ENCODE measurements at places on chromosomes 1 and 21.

DNA sequence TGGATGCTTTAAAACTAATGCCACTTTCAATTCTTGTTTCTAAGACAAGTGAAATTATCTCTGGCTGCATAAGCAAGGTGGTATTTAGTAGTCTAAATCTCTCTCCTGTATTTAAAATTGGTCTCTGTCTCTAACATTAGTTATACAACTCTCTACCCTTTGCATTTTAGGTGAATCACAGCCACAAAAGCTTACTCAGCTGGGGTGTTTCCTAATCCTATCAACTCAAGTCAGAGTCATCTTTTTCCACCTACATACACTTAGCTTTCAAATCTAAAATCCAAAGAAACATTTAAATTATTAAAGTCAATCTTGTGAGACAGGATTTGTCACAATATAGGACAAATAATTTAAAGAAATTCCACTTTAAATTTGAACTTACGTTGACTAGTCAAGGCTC lies 255.1 kb upstream of the CXADR start:
- no peak for DNase-seq

- DNase-seq, result peak; percentile 76
Observed at GRCh38 chr1:157156058-157156541, 17.9 kb upstream of the ETV3 start.

DNA sequence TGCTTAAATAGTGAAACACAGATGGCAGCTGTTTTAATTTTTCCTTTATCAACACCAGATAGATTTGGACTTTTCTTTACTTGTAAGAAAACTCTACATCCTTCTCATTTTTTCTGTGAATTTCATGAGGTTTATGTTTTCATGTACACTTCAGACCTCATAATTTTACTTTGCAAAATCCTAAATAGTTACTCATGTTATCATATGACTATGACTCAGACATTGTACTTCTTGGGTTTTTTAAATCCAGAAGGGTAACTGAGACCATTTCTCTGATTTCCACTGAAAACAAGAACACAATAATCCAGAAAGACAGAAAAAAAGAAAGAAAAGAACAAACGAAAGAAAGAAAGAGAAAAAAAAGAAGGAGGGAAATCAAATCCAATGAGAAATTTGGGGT lies 1021.6 kb downstream of the NCAM2 start:
- DNase-seq, result no peak

DNA sequence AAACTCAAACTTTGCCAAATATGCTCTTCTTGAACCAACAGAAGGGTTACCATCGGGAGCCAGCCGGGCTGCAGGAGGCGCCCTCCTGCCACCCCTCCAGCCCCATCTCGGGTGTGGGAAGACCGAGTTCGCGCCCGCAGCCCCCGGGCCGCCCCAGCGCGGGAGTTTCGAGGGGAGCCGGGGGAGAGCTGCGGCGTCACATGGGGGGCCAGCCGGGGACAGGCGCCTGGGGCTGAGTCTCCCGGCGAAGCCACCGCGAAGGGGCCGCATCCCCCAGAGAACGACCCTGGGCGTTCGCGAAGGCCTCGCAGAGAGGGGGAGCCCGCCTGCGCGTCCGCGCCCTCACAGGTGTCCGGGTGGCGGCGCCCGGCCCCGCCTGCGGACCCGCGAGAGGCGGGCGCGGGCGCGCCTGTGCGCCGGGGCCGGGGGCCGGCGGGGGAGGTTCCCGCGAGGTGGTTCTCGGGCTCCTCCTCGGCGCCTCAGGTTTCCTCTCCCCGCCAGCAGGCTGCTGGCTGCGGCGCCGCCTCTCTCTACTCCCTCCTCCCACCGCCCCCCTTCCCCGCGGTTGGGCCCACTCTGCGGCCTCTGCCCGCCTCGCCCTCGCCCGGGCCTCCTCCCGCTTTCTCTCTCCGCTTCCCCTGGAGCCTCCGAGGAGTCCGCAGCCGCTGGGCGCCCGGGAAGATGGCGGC lies at the start of gene RAVER2:
Gene RAVER2 (plus strand): TSS at position 584 of the 689 bp plus-strand sequence. CDS start 98 bp downstream, at position 682.
- peak; percentile 87 for DNase-seq

GRCh38 chr1:185816460-185816859 lies 82.3 kb downstream of the HMCN1 start:
- no peak for DNase-seq

GRCh38 chr1:208269338-208269666 lies 25.1 kb upstream of the PLXNA2 start:
- no peak for DNase-seq

DNA sequence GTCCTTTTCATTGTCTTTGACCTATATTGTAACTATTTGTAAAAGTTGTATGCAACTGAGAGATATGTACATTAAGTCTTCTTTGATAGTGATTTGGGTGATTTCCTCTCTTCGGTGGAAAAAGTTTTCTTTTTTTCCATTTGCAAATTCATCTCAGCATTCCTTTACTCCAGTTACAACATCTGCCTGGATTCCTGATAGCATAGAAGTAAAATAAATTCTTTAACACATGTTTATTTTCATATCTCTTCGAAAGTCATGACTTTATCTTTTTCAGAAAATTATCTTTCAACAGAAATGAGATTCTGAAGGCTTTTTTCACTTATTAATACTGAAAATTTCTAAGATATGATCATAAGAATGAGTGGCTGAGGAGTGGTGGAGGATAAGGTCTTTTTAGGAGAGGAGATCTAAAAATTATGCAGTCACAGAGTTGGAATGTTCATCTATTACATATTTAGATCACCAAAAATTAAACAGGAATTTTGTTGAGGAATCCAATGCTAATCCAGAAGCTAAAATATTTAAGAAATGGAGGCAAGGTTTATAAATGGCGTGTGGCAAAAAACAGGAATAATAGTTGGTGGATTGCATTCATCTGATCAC lies 400.5 kb downstream of the KCNT2 start:
- no peak for DNase-seq

- no peak for DNase-seq
Observed at GRCh38 chr21:37101384-37101783, 28.3 kb downstream of the TTC3 start.

DNA sequence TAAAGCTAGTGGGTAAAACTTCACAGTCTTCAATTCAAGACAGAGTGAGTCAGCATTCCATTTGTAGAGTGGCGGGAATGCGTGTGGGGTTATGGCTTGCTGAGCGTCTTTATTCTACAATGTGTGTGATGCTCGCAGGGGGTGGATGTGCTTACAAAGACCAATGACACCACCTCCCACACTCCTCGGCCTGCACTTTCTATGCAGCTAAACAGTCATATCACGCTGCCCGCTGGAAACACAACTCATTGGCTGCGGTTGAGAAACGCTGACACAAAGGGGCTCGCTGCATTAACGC lies 298.5 kb downstream of the PCP4 start:
- DNase-seq, result no peak

GRCh38 chr1:101280942-101281654 lies 44.3 kb downstream of the S1PR1 start:
- no peak for DNase-seq

DNA sequence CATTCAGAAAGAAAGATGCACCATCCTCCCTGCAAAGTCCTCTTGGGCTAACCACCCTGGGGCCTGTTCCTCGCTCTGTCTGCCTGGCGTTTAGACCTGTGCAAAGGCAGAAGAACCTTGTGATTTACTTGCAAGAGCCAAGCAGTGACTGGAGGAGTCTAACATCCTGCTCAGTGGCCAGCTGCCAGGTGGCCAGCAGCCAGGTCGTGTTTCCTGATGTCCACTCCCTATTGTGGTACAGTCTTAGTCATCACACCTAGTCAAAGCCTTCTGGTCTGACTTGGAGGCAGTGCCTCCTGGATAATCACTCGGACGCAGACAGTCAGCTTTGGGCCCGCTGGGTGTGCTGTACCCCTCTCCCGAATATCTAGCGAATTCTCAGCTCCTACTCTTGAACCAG lies 118.1 kb downstream of the PGBD5 start:
- no peak for DNase-seq

- DNase-seq, result peak; percentile 65
Observed at GRCh38 chr1:234271243-234271606, 102.0 kb upstream of the COA6 start.

GRCh38 chr1:69256036-69256435 lies 311.7 kb upstream of the LRRC7 start:
- DNase-seq, result no peak

- no peak for DNase-seq
Observed at GRCh38 chr1:64915381-64916274, 50.7 kb downstream of the JAK1 start.

DNA sequence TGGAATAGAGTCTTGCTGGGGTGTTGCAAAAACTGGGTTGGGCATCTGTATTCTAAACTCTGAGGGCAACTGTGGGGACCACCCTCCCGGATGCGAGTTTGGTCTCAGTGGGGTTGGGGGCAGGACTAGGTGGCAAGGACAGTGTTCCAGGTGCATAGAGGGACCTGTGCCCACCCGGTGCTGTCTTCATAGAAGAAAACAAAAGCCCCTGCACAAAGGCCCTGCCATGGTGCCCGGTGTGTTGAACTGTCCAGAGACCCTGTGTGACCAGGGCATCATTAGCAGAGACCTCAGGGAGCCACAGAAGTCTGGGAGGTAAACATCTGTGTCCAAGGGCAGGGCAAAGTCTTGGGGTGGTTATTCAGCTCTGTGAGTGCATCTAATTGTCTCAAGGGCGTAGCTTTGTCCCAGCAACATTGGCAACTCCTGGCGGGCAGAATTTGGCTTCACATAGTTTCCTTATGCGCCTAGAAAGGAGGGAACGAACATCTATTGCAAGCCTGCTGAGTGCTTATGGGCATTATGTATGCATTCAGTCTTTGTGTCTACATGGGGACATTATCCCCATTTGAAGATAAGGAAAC lies 72.2 kb upstream of the IFFO2 start:
- no peak for DNase-seq

- no peak for DNase-seq
Observed at GRCh38 chr1:39754906-39755504, 16.1 kb downstream of the OXCT2 start.

GRCh38 chr21:31078796-31079195 lies 40.5 kb upstream of the KRTAP19-8 start:
- no peak for DNase-seq

- no peak for DNase-seq
Observed at GRCh38 chr1:23824711-23825075, 536 bp downstream of the HMGCL start.

DNA sequence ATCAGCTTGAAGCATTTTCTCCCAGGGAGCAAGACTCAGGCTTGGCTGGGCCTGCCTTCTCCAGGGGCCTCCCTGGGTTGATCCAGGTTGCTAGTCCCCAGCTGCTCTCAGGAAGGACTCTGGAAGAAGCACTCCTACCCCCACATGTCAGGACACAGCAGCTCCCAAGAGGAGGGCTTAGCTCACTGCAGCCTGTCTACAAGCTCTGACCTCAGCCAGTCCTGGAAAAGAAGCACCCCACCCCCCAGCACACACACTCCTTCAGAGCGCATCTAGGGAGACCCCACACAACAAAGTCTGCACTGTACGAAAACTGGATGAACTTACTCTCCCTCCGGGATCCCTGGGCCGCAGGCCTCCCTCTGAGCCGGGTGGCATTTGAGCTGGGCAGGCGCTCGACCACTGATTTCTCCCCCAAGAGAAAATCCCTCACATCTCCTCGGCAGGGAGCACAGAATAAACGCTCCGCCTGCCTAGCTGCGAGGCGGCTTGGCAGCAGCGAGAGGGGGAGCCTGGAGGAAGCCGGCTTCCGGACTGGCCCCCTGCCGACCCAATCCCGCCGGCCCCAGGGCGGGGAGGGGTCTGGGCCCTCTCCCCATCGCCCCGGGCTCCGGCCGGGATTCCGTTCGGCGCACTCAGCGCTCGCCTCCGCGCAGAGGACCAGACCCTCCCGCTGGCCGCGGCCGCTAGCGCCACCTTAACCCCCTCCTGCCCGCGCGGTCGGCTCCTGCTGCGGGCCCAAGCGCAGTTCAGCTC lies at the start of gene KCNA2:
Gene KCNA2 (minus strand): TSS at position 458 of the 756 bp plus-strand sequence. CDS start 1,576 bp downstream, outside the sequence.
- DNase-seq, result no peak

GRCh38 chr1:202011994-202012393 lies 1.6 kb downstream of the ELF3 start:
- DNase-seq, result no peak

DNA sequence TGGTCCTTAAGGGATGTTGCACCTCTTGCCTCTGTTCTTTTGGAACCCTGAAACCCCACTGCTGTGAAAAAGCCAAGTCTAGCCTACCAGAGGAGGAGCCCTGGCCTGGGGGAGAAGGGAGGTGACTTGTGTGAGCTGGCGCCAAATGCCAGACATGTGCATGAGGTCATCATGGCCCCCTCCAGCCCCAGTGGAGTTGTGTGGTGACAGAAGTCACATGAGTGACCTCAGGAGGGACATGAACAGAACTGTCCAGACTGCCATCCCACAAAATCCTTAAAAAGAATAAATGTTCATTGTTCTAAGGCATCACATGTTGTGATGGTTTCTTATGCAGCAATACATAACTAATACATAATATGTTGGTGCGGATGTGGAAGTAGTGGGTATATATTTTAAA lies 10.8 kb downstream of the HHAT start:
- DNase-seq, result no peak

DNA sequence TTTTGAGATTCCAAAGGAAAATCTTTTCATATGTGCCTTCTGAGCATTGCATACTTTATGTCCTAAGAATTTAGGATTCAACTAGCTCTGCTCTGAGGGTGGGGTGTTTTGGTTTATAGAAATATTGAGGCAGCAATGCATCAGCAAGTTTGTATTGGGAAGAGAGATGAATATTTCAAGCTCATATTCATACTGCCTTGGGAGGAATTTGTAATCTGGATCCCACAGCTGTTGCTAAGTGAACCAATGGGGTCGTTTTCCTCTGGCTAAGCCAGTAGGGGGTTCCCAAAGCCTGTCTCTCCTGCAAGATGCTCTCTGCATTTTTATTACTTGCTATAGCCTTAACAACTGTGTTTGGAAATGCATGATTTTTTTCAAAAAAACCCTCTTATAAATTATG lies 130.6 kb downstream of the SNX7 start:
- DNase-seq, result no peak

- no peak for DNase-seq
Observed at GRCh38 chr1:195898924-195899323, 709.3 kb downstream of the KCNT2 start.
